ENCODE measurements at places on chromosomes 13 and 19. TPM values are rescaled to one million over a fixed set of nuclear protein-coding genes. Genes with fewer than 3 reads are reported as not detected.

The PEAK3 gene
- total RNA-seq, result under 0.01 TPM

The MEDAG gene
- 0.82 TPM for total RNA-seq

The AKAP8 gene
- total RNA-seq, result 9.8 TPM

The ZNF71 gene
- 14.7 TPM for total RNA-seq

The LGALS14 gene
- total RNA-seq, result not detected

The LIN37 gene
- 9.0 TPM for total RNA-seq

The PTGIR gene
- not detected for total RNA-seq

The PSG3 gene
- total RNA-seq, result not detected

The SYCN gene
- not detected for total RNA-seq

The BCAM gene
- total RNA-seq, result 5.7 TPM

The PPP2R1A gene
- 159 TPM for total RNA-seq

The LIM2 gene
- total RNA-seq, result not detected

The KPTN gene
- 7.3 TPM for total RNA-seq

The IZUMO4 gene
- total RNA-seq, result 2.9 TPM

The ZNF439 gene
- 38.3 TPM for total RNA-seq

The KCNC3 gene
- total RNA-seq, result 1.2 TPM

The MYADM gene
- total RNA-seq, result 2.4 TPM

The TNNT1 gene
- 2.4 TPM for total RNA-seq

The SERPINE3 gene
- 0.41 TPM for total RNA-seq

The HNRNPM gene
- total RNA-seq, result 66.4 TPM

The ZNF429 gene
- total RNA-seq, result 28.5 TPM

The TMEM255B gene
- not detected for total RNA-seq

The ZNF540 gene
- 21.6 TPM for total RNA-seq

The ZNF154 gene
- 33.0 TPM for total RNA-seq

The ABCC4 gene
- total RNA-seq, result 9.0 TPM

The KLF1 gene
- total RNA-seq, result 0.41 TPM

The KIR2DL3 gene
- not detected for total RNA-seq

The NLRP9 gene
- not detected for total RNA-seq

The NECTIN2 gene
- 26.1 TPM for total RNA-seq

The ZNF846 gene
- total RNA-seq, result 17.1 TPM

The NLRP7 gene
- total RNA-seq, result 0.82 TPM

Data from frontal cortex (tissue), 4 donors.